NCI-H345 (cell line): ENCODE measurements at places on chromosomes 5 and 9.

GRCh38 chr9:135662758-135663450 lies at the start of gene LCN9:
LCN9 (plus strand) TSS chr9:135663309; CDS start chr9:135663322, 13 bp downstream.
- no peak for DNase-seq

DNA sequence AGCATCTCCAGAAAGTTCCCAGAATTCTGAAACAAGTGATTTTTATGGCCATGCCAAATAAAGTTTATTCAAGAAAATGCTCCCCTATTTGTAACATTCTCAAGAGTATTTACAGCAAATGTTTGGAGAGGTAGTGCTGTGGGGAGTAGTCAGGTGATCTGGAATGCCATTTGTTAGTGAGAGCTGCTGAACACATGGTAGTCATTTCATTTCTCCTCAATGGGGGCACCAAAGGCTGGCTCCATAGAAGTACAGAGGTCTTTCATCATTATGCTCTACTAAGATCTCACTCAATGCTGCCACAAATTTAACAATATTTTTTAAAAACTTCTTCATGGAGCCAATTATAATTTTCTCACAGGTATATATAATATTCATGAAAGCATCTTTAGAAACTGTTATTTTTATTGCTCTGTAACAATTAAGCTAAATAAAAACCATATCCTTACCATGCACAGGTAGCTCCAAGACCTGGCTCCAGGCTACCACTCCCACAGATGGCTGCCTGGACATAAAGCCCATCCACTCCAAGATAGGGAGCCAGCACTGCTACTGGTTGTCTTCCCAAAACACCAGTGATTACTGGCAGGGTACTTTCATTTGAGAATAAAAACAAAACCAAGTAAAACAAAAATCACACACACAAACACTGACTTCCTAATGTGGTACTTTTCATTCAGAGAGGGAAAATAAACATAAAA lies 200.8 kb downstream of the PLK2 start:
- no peak for DNase-seq

DNA sequence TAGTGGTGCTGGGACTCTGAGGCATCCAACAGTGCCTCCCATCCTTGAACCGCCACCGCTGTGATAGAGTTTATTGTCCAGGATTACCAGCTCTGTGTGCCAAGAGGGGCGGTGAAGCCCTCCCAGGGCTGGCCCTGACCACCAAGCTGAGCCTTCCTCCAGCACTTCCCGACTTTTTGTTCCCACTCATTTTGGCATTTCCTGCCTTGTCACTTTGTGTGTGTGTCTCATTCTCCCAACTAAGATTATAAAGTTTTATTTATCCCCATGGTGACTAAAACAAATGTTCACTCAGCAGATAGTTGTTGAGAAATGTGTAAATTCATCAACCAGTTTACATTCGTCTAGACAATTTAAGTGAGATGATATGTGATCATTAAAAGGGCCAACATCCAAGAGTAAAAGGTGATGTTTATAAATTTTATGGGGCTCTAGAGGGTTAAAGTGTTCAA lies 2.5 kb downstream of the F2R start:
- DNase-seq = no peak

DNA sequence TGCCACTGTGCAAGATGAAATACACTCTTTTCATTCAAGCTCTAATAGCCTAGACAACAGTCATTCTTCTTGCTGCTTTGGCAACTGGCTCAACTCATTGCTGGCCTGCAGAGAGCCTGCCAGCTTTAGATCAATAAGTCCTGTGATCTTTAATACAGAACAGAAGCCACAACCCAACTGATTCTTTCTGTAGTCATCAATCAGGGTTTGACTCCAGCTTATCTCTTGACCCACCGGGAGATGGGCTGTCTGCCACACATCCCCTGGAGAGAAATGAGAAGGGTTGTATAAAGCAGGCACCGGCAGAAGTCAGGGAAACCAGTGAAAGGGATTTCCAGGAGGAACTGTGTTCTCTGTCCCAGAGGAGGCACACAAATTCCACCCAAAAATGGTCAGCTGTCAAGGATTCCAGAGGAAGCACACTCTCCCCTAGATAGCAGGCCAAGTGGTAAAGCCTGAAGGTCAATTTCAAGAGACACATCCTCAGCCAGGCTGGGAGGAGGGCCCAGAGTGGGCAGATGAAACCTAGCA lies 24.5 kb downstream of the LHFPL2 start:
- DNase-seq = no peak

DNA sequence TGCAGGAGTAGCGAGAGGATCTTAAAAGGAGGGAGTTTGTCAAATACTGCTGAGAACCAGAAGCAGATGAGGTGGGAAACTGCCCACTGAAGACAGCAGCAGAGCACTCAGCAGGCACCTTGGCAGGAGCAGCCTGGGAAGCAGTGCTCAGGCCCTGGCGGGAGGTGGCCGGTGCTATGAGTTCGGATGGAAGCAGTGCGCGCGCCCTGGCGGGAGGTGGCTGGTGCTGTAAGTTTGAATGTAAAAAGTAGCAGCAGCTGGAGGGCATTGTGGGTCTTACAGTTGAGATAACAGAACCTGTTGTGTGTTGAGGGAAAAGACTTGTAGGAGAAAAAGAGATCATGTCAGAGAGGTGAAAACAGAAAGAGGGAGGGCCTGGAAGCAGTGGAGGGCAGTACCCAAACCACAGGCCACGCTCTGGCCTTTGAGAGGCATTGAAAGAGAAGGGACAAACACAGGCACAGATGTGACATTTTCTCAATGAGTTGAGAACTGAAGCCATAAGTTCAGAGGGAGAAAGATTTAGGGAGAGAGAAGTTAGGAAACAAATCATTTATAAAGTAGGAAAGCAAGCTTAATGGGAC lies 130.9 kb downstream of the ERCC6L2 start:
- no peak for DNase-seq

- no peak for DNase-seq
Observed at GRCh38 chr9:6187272-6187671, 28.3 kb upstream of the IL33 start.

GRCh38 chr9:93137362-93137761 lies 3.3 kb upstream of the NINJ1 start:
- no peak for DNase-seq

GRCh38 chr5:136194576-136194975 lies 1.6 kb upstream of the SMIM32 start:
- DNase-seq = no peak
